ENCODE measurements at places on chromosomes 5 and 9.

DNA sequence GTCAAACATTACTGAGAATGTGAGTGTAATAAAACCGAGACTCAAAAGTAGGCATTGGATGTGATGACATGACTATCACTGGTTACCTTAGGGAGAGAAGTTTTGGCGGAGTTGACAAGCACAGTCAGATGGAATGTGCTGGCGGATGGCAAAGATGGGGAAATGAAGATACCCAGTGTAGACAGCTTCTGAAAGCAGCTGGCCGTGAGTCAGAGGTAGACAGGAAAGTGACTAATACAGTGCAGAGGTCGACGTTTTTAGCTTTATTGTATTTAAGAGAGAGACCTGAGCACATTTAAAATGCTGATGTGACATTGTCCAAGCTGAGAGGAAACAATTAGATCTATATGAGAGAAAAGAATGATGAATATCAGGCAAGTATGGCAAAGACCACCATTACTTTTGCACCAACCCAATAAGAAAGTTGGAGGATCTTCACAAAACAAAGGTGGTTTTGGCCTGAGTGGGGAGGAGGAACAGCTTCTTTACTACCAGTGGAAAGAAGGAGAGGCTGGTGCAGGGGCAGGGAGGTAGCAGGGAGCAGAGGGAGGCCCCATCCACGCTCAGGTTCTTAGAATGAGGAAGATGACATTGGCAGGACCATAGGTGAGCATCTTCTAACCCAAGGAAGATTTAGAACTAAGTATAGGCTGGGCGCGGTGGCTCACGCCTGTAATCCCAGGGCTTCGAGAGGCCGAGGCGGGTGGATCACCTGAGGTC, 36.7 kb upstream of the KCNIP1 start:
- DNase-seq: no peak

DNA sequence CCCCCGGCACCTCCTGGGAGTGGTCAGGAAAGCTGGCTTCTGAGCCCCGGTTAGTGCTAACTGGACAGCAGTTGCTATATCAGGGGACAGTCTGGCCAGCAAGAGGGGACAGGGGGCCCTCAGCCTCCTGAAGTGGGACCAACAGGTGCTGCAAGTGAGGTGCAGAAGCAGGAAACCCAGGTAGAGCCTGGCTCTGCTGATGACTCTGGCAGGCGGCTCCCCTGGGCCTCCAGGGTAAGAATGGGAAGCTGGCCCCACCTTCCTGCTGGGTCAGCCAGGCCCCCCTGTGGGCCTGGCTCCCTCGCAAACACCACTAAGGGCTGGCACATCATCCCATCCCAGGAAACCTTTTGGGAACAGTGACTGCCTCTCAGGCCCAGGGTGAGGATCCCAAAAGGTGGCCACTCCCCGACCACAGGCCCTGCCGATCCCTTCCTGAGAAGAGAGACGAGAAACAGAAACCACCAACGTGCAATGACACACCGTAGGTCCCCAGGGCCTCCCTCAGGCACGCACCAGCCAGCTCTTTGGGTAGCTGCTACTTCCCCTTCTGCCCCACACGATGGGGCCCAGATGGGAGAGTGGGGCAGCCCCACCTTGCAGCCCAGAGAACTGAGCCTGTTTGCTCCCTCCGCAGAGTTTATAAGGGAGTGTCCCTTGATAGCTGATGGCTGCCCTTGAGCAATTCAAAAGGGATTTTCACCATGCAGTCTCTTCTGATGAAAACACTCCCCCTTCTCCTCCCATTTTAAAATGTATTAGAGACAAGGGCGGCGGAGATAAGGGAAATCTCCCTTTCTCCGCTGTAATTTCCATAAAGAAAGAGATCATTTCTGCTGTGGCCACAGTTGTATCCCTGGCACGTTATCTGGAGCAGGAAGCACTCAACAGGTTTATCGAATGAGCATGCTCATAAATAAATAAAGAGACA, 76.8 kb downstream of the STK10 start:
- DNase-seq: no peak

GRCh38 chr5:179296150-179296821, 49.0 kb downstream of the ADAMTS2 start:
- no peak for DNase-seq

DNA sequence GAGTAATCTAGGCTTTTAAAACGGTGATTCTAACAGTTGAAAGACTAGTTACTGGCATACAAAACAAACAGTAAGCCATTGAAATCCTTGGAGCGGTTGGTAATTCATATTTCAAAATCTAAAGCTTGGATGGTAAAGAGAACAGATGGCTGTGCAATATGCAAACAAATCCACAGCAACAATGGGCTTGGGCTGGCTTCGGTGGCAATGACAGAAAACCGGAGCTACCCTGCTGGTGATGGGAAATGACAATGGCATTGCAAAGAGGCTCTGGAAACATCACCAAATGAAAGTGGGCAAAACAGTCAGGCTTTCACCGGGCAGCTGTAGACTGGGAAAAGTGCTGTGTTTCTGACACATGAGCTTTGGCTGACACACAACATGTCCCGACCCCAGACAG, 42.2 kb downstream of the MED27 start:
- DNase-seq: no peak

DNA sequence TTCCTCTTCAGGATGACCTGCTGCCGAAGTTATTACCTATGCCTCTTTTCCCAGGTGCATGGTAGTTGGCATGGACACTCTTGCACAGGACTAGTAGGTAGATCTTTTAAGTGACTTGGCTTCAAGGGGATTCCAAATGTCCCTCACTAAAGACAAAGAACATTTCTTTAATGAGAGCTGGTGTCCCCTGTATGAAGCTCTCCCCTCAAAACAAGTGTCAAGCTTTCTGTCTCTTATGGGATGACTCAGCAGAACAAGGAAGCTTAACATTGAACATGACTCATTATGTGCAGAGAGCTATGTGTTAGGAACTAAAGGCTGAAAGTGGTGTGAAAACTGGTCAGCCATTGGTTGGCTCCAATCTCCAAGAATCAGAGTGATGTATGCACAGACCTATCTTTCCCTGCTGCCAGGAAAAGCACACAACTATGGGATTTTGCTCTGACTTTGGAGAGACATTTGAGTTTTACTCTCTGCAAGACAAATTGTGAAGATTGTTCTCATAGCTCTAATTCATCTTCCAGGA, 120.5 kb downstream of the PRDM6 start:
- DNase-seq: no peak

DNA sequence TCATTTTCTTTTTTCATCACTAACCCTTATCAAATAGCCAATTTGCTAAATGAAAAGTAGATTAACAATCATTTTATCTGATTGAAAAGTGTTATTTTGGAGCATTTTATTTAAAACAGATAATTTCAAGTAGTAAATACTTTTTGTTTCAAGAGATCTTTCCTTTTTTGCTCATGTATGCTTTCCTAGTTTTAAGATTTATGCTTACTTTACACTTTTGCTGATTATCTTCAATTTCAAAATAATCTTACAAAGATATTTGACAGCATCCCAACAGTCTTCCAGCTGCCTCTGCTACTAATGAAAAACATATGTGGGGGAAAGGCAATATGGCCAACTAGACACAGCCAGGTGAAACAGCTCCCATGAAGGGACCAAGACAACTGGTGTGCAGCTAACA, 1027.3 kb upstream of the CDH9 start:
- no peak for DNase-seq

DNA sequence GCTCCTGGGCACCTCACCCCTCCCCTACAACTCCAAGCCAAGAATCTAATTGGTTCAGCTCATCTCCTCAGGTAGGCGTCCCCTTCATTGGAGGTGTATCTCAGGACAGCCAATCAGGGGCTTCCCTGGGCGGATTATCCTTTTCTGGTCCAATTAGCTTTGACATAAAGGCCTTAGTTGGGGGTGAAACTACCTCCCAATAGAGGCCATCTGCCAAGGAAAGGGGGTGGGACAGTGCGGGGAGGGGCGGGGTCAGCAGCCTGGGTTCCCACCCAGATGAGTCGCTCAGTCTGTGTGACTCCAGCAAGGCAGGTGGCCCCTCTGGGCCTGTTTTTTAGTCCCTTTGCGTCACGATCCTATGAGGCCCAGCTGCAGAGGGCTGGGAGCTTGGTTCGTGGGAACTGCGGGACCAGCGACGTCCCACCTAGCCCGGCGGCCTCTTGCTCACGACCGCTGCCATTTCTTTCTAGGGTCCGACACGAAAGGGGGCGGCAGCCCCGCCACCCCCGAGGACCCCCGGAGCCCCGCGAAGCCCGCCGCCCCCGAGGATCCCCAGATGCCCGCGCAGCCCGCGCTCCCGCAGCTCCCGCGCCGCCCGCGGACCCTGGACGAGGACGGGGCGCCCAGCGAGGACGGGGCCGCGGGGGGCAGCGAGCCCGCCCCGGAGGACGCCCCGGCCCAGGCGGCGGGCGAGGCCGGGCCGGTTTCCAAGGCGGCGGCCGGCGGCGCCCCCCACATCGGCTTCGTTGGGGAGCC, 8.9 kb downstream of the PRRT1B start:
- DNase-seq: no peak

DNA sequence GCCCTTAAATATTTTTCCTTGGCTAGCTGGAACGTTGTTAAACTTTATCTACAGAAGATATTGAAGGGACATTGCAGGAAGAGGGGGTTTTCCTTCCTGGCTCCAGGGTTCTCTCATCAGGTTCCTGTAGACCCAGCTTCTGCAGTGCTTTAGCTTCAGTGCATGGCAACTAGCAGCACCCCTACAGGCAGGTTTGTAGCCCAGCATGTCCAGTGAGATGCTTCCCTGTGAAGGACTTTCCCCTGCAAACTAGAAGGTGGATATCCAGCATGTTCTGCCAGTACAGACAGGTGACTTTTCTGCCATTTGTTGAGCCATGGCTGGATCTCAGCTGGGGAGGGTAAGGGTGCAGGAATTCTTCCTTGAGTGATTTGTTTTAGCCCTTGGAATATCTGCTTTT, 10.4 kb downstream of the CCL28 start:
- no peak for DNase-seq

DNA sequence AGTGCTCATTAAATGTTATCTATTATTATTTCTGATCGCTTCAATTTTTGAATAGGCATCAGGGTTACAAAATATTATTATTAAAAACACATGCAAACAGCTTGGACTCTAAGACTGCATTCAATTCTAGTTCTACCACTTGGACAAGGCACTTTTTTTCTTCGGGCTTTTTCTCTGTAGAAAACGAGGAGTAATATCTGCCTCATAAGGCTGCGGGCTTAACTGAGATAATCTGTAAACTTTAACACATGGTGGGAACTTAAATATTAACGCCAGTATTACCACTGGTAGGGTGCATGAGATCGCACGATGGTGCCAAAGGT, 511 bp upstream of the SPDL1 start:
- DNase-seq: no peak

DNA sequence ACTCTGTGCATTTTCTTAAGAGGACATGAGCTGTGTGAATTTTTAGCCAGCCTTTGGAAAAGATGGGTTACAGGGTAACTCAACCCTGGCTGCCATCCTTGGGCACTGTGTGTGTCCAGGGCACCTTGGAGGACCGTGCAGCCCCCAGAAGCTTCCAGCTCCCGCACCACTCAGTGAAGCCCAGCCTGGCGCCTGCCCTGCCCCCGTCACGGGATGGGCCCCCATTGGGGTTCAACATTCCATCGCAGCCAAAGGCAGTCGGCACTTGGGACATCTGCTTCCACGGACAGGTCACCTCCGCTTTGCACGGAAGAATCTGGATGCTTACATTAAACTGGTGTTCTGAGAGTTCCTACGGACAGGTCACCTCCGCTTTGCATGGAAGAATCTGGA, 1.9 kb upstream of the SLC6A18 start:
- no peak for DNase-seq

DNA sequence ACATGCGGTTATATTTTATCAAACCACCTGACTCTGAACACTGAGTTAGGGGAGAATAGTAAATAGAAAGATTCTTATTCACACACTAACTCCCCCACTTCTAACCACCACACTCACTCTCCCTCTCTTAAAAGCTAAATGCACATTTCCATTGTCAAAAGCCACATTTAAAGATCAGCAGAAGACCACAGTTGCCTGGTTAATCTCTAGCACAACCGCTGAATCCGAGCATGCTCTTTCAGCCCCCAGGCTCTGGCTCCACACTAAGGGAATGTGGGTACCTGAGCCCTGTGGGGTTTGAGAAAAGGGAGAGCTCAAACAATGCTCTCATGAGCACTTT, 35.7 kb downstream of the PFDN1 start:
- no peak for DNase-seq

DNA sequence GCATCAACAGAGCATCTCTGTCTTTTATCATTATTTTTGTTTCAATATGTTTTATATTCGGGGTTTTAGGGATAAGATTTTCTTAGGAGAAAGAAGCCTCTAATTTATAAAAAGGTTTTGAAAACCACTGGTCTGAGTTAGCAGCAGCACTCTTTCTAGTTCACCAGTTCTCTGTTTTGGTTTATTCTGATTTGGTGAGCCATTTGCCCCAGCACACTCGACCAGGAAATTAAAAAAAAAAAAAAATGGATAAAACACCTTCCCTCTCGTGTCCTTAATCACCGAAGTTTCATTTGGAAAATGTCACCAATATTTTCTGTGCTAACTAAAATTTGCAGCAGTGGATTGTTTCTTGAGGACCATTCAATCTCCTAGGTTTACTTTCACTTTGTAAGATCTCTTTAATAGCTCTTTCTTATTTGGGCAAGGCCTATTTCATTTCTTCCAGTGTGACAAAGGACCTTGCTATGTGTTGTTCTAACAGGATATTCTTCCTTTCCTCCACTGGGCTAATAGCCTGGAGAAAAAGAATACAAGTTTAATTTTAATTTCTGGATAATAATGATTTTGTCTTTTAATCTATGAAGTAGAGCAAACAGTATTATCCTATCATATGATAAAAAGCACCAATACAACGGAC, 57.8 kb upstream of the ANXA1 start:
- DNase-seq: no peak

All from breast epithelium (tissue), 4 donors.